ENCODE measurements at places on chromosomes 7 and 10.

DNA sequence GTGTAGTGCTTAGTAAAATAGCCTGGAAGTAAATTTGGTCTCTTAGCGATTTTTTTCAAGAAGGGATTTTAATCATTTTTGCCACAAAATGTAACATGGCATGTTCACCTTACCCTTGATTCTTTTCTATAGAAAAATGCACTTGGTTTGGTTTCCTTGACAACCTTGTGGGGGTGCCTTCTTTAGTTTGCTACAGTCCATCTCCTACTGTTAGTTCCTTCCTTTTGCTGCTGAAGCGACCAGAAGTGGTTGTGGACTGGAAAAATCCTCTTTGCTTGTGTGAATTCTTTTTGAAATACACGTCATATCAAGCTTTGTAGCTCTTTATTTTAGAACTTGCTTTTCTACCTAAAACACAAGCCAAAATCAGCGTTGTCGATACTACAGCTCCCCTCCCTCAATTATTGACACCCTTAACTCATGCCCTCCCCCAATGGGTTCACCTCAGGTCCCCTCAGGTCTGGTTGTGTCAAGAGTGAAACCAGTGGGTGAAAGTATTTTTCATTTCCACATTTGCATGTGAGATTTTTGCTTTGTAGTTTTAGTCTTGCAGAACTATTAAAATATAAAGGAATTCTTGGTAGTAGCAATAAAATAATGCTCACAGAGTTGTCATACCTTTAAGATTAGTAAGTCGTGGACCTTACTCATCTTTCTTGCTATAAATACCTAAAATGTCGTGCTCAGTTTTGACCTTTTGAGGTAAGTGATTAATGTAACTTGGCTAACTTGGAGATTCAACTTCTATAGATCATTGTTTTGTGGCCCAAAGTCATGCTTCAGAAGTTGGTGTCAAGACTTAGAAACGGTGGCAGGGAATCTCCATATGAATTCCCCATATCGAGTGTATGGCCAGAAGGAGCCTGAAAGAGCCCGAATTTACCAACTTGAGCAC lies 1.5 kb downstream of the ACTR3B start:
- no peak for DNase-seq

- DNase-seq, result no peak
Observed at GRCh38 chr7:16929146-16929762, 47.5 kb upstream of the AGR3 start.

DNA sequence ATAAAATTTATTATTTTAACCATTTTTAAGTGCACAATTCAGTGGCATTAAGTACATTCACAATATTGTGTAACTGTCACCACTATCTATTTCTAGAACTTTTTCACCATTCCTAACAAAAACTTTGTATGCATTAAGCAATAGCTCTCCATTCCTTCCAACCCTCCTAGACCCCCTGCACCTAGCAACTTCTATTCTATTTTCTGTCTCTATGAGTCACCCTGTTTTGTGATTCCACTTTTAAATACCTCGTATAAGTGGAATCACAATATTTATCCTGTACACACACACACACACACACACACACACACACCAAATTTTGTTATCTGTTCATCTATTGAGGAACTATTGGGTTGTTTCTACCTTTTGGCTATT lies 89.2 kb downstream of the ARID5B start:
- no peak for DNase-seq

DNA sequence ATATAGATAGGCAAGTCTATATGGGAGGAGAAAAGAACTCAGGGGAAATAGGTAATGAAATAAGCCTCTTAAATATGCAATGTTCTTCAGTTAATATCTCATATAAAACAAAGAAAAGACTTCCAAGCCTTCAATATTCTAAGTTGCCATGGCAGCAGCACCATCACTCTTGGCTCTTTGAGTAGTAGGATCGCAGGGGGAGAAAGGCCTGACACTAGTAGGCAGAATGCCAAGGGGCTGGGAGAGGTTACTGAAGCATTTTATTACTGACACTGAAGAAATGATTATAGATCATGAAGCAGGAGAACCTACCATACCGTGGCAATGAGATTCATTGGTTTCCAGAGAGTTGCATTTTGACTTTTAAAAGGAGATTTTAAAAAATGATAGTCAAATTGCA lies 193.9 kb downstream of the NXPH1 start:
- no peak for DNase-seq

DNA sequence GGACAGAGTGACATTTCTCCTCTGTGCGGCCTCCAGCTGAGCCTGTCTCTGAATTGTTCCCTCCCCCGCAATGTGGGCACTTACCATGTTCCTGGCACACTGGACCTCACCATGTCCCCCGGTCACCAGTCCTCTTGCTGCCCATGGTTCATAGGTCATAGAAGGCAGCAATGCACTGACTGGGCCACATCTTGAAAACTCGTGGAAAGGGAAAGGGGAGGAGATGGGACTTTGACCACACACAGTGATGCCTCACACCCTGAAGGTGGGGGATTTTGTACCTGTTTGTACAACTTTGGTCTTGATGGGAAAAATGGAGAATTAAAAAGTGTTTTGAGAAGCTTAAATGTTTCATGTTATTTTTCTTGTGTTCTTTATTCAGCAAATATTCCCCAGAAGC lies 61.7 kb upstream of the LRGUK start:
- DNase-seq, result no peak

GRCh38 chr7:2266911-2267310 lies 24.9 kb downstream of the NUDT1 start:
- DNase-seq, result peak; percentile 51

DNA sequence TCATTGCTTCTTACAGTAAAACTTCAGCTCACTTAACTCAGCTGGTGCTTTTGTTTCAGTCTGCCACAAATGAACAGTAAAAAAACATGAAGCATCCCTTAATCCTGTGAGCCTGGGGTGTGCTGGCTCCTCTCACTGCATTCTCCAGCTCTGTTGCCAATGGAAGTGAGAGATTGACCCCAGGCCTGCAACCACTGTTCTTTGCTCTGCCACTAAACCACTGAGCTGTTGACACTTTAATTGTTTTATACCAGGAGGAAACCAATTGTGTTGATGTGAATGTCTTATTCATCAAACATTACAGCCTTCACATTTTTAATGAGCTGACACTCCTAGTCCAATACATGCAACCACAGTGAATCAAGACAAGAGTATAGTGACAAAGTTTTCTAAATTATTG lies 69.4 kb upstream of the FZD1 start:
- DNase-seq, result no peak

- DNase-seq, result no peak
Observed at GRCh38 chr10:111767661-111768060, 415.9 kb downstream of the GPAM start.

DNA sequence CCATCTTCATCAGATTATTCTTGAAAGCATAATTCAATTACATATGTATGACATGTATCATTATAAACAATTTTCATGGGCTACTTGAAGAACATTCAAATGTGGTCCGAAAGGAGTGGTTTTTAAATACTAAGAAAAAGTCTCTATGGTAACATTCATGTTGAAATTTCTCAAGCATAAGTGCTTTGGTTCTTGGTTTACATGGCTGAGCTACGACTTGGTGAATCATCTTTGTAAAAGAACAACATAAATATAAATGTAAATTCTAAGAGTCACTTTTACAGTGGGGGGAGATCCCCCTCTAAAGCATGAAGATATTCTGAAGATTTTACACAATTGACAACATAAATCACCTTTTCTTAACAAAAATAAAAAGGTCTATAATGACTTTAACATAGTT lies 118.6 kb downstream of the MAGI2 start:
- no peak for DNase-seq

- no peak for DNase-seq
Observed at GRCh38 chr10:62707810-62708209, 96.7 kb upstream of the ADO start.

DNA sequence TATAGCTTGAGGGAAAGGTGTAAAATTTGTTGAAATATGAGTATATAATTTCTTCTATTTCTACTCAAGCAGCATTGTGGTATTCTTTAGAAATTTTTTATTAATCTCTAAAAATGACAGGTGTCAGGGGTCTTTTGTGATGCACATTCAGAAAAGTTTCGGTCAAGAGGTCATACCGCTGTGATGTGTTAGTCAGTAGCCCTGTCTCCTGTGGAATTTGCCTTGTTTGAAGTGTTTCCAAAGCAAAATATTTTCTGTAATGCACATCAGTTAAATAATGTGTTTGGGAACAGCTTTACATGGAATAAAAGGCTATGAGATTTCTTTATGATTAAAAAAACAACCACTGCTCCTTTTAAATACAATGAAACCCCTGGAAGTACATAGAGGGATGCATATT lies 35.8 kb downstream of the FOXP2 start:
- DNase-seq, result no peak

Data from DMS 273 treated with DMSO at 0.1 percent for 48 hours (cell line).